Stimulated activated CD4-positive, alpha-beta T cell treated with anti-CD3 and anti-CD28 coated beads, Interleukin-4, amount 100 ng/mL, for 1 hour (primary cell): ENCODE measurements at places on chromosomes 13 and 19.

- peak; percentile 55 for DNase-seq
Measured at GRCh38 chr13:97344265-97345175, 89.4 kb upstream of the RAP2A start.

- no peak for DNase-seq
Measured at GRCh38 chr13:46172531-46172991, 9.4 kb downstream of the LCP1 start.

- DNase-seq: no peak
Measured at GRCh38 chr13:49084961-49085360, 109.2 kb downstream of the FNDC3A start.

DNA sequence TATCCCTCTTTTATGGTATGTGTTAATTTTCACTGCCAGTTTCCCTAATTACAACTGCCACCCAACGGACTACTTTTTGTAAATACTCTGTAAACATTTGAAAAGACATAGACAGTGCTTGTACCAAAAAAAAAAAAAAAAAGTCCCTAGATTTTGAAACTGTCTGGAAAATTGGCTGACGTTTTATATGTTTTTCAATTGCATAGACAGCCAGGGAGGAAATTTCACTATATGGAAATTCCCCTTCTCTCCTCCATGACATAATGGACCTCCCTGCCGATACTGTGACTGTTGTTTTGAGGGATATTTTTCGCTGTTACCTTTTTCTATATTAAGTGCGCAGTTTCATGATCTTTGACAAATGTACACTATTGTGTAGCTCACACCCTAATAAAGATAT is 43.4 kb downstream of the C13orf42 start:
- no peak for DNase-seq

DNA sequence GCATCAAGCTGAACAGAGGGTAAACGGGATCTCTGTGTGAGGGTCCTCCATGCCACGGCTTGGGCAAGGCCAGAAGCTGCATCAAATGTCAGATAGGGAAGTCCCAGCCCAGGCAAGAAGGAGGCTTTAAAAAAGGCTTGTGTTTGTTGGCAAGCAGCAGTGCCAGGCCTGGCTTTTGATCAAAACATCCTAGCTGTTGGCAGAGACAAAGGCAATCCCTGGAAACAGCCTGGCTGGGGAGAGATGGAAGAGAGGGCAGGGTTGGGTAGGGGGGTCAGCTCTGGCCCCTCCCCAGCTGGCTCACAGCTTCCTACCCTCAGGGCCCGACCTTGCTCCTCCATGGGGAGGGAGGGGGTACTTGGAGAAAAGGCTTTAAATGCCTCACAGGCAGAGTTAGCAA is 61.8 kb upstream of the KCTD15 start:
- DNase-seq: no peak

DNA sequence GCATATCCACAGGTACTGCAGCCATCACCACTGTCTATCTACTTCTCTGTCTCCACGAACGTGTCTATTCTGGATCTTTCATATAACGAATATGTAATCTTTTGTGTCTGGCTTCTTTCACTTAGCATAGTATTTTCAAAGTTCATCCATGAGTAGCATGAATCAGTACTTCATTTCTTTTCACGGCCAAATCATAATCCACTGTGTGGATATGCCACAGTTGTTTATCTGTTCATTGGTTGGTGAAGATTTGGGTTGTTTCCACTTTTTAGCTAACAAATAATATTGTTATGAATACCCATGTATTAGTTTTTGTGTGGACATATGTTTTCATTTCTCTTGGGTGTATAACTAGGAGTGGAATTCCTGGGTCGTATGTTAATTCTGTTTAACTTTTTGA is 14.4 kb downstream of the RGCC start:
- no peak for DNase-seq

- DNase-seq: no peak
Measured at GRCh38 chr13:20121159-20121525, 39.7 kb downstream of the GJA3 start.

GRCh38 chr13:25295228-25295627 is 6.2 kb upstream of the NUP58 start:
- DNase-seq: no peak

GRCh38 chr13:42354241-42355091 is 82.5 kb downstream of the AKAP11 start:
- peak; percentile 46 for DNase-seq

DNA sequence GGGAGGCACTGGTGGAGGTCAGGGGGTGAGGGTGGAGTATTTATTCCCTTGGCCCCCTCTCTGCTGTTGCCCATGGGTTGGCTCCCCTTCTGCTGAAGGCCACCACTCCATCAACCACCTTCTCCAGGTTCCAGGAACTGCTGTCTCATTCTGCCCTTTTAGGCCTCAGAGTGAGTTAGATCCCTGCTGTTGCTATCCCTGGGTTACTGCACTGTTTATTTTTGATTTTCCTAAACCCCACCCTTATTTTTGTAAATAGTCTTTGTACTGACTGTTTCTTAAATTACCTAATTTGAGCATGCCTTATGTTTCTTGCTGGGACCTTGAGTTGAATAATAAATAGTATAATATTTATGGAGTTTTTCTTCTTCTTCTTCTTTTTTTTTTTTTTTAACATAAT is 132.8 kb downstream of the RGCC start:
- DNase-seq: no peak

- peak; percentile 7 for DNase-seq
Measured at GRCh38 chr13:73230716-73231115, 171.9 kb downstream of the KLF5 start.

- no peak for DNase-seq
Measured at GRCh38 chr19:33547676-33548075, 26.1 kb upstream of the PEPD start.

DNA sequence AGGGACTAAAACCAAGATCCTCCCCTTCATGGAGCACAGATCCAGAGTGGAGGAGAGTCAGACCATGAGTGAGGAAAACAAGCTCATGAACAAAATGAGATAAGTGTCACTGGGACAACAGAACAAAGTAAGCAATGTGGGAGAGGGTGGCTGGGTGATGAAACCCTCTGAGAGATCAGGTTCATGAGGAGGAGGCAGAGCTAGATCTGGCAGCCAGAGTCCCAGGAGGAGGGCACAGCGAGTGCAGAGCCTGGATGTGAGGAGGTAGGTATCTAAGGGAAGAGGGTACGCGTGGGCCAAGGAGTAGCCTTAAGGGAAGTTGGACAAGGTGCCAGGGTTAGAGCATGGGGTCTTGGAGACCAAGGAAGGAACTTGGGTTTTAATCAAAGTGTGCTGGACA is 1311.9 kb downstream of the UQCRFS1 start:
- DNase-seq: no peak

DNA sequence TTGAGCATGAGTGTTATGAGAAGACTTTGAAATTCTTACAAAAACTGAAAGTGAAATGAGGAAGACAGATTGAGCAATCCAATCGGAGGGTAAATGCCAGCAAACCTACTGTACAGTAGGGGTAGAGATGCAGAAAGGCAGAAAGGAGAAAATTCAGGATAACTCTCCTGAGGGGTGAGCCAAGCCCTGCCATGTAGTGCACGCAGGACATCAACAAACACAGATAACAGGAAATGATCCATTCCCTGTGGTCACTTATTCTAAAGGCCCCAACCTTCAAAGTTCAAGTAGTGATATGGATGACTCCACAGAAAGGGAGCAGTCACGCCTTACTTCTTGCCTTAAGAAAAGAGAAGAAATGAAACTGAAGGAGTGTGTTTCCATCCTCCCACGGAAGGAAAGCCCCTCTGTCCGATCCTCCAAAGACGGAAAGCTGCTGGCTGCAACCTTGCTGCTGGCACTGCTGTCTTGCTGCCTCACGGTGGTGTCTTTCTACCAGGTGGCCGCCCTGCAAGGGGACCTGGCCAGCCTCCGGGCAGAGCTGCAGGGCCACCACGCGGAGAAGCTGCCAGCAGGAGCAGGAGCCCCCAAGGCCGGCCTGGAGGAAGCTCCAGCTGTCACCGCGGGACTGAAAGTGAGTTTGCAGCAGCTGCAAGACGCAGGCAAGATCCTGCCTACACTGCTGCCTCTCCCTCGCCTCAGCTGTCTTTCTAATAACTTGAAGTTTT is at the start of gene TNFSF13B:
TNFSF13B (plus strand) TSS at position 118 of the 728 bp plus-strand sequence; CDS start at position 296, 178 bp downstream.
- peak; percentile 51 for DNase-seq

- DNase-seq: no peak
Measured at GRCh38 chr13:113903912-113904311, 40.0 kb upstream of the GAS6 start.

- no peak for DNase-seq
Measured at GRCh38 chr13:24630121-24630520, 50.1 kb upstream of the ATP12A start.

DNA sequence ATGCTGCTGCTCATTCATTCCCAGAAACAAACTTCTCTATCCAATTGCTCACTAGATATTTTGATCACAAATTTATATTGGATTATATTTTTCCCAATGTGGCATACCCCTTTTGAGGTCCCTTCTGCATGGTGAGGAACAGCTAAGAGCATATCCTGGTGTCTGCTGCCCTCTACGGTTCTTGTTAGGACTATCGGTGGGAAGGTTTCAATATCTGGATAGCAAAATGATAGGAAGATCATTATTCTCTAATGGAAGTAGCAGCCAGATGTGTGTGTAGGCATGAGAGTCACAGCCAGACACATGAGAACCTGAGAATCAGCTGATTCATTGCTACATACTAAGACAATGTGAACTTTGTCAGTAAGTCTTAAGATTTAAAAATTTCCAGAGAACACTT is 1422.4 kb upstream of the MIR17HG start:
- no peak for DNase-seq

- no peak for DNase-seq
Measured at GRCh38 chr13:70755456-70755855, 647.2 kb upstream of the KLHL1 start.

DNA sequence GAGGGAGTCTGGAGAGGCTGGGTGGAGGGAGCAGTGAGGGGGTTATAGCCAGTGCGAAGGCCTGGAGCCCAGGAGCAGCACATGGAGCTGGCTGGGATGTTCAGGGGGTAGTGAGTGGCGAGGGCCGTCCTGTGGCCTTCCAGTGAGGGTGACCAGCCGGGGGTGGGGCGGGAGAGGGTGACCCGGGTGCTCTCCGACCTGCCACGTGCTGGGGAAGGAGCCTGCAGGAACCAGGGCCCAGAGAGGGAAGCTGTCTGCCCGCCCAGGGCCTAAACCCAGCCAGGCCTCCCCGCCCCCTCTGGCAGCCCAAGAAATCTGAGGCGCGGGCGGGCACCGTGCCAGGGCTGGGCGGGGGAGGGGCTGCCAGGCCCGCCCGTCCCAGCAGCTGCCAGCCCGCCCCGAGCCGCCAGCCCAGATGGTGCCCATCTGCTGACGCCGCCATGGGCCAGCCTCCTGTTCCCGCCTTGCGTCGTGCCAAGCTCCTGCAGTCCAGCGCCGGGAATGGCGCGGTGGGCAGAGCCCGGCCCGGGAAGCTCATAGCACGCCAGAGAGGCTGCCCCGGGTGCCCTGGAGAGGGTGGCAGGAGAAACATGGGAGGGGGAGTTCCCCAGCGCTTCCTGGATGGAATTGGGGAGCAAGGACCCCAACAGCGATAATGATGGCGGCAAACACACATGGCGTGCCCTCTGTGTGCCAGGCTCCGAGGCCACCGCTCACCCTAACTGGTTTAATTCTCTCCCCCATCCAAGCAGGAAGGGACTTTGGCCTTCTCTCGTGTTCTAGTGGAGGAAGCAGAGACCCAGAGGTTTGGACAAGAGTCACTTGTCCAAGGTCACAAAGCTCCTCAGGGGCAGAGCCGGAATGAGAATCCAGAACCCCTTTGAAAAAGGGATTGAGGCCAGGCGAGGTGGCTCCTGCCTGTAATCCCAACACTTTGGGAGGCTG is 21.5 kb downstream of the NFIC start:
- DNase-seq: no peak

- DNase-seq: no peak
Measured at GRCh38 chr13:113343692-113343968, 20.3 kb downstream of the GRTP1 start.

GRCh38 chr19:3335431-3336350 is 30.7 kb upstream of the NFIC start:
- DNase-seq: no peak

DNA sequence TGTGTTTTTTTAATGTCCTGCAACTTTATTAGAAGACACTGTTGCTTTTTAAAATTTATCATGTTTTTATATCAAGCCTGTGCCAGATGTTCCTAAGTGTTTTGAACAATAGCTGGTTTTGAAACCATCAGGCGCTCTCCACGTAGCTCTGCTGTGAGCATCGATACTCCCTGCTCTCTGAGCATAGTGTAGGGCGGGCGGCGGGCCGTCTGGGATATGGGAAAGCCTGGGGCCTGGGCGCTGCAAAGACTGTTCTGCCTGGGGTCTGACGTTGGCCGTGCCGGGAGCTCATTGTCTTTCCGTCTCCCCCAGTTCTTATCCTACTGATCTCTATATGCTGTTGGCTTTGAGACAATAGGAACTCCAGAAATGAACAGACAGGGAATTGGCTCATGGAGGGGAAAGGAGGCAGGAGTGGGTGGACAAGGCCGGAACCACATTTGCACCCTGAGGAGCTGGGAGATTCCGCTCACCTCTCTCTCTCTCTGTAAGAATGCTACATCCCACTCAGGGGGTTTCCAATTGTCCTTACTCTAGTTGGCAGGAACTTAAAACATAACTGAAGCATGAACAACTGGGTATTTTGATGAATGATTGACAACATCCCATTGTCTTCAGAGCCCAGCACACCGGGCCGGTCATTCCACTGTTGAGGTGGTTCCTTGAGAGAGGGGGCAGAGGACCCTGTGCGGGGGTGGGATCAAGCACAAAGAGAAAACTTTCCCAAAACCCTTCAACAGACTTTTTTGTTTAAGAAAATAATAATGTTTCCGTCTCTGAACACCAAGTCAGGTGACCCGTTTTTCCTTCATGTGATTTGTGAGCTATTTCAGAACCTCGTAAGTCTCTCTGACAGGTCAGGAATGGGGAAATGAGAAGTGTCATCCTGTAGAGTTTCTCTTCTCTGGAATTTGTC is 64.7 kb downstream of the COL4A2 start:
- DNase-seq: no peak

DNA sequence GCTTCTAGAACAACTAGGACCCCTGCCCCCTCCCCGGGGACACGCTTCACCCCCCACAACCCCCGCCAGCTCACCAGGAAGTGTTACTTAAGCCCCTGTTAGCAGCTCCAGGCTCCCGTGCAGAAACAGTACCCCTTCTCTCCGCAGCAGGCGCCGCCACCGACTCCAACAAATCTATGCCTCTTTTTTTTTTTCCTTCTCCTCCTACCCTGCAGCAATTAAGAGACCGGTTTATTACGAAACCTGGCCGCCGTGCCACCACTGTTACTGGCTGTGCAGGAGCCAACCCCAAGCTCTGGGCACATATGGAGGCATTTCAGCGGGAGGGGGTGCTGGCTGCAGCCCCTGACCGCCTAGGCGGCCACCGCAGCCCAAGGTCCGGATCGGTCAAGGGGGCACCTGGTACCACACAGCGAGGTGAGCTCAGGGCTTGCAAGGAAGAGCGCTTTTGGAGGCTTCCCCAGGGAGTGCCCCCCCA is 2.4 kb downstream of the GADD45B start:
- DNase-seq: peak; percentile 50
